ENCODE measurements at places on chromosomes 2 and 18.

- DNase-seq: no peak
Observed at GRCh38 chr2:73939419-73939818, 12.7 kb downstream of the DGUOK start.

GRCh38 chr2:215382011-215382410, 53.9 kb downstream of the FN1 start:
- no peak for DNase-seq

DNA sequence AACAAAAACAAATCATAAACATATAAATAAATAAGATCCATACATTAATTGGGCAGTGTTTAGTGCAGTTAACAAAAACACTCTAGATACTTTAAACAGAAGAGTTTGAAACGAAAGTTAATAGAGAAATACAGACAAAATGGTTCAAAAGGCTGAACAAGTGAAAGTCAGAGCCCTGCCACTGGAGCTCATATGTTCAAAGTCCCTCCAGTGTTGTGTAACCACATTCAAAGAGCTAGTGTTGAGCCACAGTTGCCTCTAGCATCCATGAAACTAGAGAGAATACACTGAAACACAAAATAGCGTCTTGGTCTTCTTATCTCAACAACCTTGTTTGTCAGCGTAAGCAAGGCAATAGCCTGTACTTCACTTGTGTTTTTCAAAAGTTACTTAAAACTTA, 1309.8 kb upstream of the NRXN1 start:
- no peak for DNase-seq

DNA sequence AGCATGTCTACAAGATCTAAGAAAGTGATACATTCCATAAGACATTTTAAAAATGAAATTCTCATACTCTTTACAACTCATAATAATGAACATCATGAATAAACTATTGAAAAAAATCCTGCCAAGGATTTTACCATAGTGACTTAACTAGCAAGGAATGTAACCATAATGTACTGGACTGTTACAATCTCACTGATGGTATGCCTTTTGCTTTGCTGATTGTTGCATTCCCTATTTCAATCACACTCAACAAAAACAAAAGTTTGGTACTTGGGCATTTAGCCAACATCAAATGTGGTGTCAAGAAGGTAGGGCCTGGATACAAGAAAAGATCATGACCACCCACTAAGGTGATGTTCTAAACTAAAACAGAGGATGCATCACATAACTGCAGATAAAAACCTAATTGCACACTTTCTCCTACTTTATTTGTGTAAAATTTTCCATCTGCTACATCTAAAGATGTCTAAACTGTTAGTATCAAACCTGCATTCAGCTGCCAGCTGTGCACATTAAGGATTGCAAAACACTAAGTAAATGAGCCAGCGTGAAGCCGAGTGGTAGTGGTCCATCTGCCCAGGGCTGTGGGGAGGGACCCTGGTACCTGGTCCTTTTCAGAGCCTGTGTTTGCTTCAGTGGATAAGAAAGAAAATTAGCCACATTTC, 564.4 kb downstream of the ZEB2 start:
- DNase-seq: no peak

- DNase-seq: no peak
Observed at GRCh38 chr2:20593072-20594034, 57.5 kb downstream of the HS1BP3 start.

DNA sequence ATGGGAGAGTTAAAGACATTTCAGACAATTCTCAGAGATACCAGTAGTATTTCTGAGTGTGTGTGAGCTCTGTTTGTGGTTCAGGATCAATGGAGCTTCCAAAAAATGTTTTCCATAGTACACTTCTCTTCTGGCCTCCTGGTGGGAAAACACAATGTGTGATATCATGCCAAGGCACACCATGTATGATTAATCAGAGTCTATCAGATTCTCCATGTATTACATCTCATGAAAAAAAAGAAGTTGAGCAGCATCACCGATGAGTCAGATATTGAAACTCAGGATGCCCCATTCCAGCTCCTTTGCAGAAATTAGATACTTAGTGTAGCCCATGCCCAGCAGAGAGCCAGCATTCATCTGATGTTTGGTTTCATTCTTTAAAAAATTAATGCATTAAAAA, 620.3 kb upstream of the POU3F3 start:
- no peak for DNase-seq

Measured in NK-92 treated with Interleukin-12 subunit alpha and Interleukin-12 subunit beta, amount 100 ng/mL, for 24 hours (cell line).